ENCODE measurements at places on chromosomes 3 and 15.

GRCh38 chr3:126104742-126105605 lies 21.1 kb upstream of the SLC41A3 start:
- DNase-seq, result no peak

GRCh38 chr3:102063572-102063971 lies 214.3 kb downstream of the NFKBIZ start:
- no peak for DNase-seq

DNA sequence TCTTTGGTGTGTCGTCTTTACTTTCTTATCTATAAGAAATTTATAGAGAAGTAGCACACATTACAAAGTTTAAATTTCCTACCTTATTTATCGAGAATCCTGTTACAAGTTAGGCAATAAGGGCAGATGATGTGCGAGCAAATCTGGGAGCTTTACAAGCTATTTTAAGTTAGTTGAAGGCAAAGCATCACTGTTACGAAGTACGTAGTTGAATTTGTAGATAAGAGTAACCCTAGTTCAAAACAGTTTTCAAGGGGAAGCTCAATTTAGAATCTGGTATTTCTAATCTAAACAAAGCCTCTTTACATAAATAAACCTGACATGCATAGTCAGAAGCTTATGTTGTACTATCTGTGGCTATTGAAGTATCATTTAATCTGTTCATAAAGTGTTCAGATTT lies 8.4 kb downstream of the KBTBD8 start:
- DNase-seq, result no peak

DNA sequence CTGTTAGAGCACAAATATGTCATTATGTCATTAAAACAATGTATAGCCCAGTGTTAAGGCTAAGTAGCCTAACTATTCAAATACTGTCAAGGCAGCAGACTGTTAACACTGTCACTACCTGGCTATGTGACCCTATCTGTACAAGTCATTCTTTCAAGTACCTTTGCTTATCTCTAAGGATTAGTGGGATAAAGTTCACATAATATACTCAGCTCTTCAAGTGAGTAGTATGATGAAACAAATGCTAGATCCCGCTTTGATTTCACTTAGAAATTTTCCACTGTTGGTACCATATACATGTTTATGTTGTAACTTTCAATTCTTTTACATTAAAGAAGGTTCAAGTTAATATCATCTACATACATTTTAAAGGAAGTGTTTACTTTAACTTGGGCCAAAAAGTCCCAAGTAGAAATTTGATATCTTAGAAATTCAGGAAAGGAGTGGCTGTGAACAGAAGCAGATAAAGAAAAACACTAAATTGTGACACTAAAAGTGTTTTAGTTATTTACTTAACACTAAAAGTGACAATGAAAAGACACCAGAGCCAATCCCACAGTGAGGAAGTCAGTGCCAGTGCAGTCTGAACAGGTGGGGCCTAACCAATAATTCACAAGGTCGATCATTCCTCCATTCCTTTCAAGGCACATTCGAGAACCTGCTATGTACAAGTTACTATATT lies 4.8 kb upstream of the RFX7 start:
- DNase-seq, result no peak

- no peak for DNase-seq
Observed at GRCh38 chr15:70283511-70283910, 185.8 kb upstream of the TLE3 start.

DNA sequence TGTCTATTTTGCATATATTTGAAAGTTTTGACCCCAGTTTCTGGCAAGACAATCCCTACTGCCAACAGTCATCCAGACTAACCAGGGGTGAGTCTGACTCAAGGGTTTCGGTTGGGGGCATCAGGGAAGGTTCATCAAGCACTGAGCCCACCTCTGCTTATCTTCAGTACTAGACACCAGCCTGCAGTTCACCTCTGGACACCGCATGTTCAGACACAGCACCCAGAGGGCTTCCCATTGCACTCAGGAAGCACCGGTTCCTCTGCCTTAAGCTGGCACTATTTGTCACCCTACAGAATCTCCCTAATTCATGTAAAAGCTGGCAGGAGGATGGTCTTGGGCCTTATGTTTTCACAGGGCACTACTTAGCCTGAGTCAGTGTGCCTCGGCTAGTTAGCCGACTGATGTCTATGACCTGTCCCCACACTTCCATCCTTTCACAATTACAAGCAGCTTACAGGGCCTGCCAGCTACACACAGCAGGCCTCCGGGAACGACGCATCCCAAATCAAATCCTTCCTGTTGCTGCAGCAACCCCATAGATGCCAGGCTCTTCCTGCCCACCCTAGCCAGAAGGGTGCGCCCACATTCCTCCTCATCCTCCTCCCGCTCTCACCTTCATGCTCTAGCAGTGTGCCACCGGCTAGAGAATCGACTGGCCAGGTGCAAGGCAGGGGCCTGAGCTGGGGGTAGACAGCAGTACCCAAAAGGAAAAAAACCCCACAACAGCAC lies 52.5 kb downstream of the SH3BP5 start:
- no peak for DNase-seq

GRCh38 chr3:37635251-37635650 lies 226.4 kb upstream of the CTDSPL start:
- no peak for DNase-seq

GRCh38 chr3:89955156-89955555 lies 847.7 kb downstream of the EPHA3 start:
- DNase-seq, result no peak

DNA sequence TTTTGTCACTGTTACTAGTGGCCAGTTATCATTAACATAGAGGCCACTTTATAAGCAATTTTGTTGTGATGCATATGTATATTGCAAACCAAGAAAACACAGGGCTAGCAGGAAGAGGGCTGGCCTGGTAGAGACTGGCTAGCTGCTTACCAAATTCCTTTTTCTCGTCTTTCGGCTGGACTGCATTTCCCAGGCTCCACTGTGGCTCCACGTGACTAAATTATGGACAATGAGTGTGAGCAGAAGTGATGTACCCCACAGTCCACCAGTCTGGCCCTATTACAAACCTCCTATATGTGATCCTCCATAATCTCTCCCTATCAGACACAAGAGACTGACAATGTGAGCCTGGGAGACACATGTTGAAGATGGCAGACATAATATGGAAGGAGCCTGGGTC lies 257.0 kb downstream of the MFSD1 start:
- no peak for DNase-seq

- no peak for DNase-seq
Observed at GRCh38 chr15:67968564-67968963, 85.6 kb upstream of the PIAS1 start.

GRCh38 chr3:15241341-15241740 lies 35.3 kb downstream of the CAPN7 start:
- no peak for DNase-seq

GRCh38 chr3:11601446-11602238 lies 42.1 kb downstream of the VGLL4 start:
- peak; percentile 23 for DNase-seq

- no peak for DNase-seq
Observed at GRCh38 chr3:149688122-149688757, 30.4 kb upstream of the WWTR1 start.

DNA sequence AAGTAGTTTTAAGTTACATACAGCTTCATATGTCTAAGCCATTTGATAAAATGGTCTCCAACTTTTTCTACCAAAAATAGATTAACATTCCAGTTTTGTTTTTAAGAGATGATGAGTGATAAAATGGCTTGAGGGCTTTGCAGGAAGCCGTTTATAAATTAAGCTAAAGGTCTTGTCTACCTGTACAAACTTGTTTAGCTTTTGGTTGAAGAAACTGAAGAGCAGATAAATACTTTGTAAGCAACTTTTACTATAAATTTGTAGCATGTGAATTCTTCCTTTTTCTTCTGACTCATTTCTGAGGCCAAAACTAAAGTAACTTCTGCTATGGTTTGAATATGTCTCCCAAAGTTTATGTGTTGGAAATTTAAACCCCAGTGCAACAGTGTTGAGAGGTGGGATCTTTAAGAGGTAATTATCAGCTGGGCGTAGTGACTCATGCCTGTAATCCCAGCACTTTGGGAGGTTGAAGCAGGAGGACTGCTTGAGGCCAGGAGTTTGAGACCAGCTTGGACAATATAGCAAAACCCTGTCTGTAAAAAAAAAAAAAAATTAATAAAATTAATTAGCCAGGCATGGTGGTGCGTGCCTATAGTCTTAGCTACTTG lies 8.2 kb upstream of the NEDD4 start:
- no peak for DNase-seq

- DNase-seq, result no peak
Observed at GRCh38 chr3:39346785-39347585, 17.5 kb downstream of the CCR8 start.

DNA sequence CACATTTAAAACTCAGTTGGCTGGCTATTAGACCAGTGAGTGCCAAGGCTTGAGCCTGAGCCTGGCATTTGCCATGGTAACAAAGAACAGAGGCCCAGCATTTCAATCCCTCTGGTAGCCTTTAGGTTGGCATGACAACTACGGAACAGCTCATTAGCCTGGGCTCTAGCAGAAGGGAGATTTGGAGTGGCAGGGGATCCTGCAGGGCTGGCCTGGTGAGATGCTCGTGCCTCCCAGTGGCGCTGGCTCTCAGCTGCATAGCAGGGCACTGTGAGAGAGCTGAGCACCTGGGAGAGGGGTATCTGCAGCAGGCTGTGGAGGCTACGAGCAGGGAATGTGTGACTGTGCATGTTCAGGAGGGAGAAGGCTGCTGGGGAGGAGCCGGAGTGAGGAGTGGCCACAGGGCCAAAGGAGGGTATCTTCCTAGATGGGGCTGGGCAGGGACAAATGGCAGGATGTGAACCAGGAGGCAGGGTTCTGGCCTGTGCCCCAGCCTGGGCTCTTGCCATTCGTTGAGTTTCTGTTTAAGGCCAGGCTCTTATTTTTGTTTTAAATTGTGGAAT lies 5.6 kb upstream of the ABTB1 start:
- DNase-seq, result no peak

DNA sequence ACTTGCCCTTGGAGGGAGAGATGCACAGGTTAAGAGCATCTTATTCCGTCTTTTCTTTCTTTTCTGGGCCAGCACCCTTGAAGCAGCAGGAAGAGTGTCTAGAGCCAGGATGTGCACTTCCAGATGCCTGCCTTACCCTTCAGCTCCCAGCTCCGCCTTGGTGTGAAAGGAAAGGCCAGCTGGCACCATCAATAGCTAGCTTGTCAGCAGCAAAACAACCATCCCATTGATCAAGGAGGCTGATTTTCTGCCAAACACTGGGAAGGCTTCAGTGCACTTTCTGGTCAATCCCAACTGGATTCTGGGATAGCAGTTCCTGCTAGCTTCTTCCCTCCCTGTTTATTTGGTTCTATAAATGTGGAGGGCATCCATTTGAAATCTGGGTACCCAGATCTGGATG lies 110.9 kb upstream of the GALNT15 start:
- no peak for DNase-seq

GRCh38 chr3:68485051-68485450 lies 447.3 kb downstream of the TAFA4 start:
- DNase-seq, result no peak

GRCh38 chr3:65265511-65265910 lies 577.7 kb upstream of the ADAMTS9 start:
- DNase-seq, result no peak

GRCh38 chr15:41848631-41849030 lies 10.0 kb downstream of the PLA2G4B start:
- peak; percentile 56 for DNase-seq

DNA sequence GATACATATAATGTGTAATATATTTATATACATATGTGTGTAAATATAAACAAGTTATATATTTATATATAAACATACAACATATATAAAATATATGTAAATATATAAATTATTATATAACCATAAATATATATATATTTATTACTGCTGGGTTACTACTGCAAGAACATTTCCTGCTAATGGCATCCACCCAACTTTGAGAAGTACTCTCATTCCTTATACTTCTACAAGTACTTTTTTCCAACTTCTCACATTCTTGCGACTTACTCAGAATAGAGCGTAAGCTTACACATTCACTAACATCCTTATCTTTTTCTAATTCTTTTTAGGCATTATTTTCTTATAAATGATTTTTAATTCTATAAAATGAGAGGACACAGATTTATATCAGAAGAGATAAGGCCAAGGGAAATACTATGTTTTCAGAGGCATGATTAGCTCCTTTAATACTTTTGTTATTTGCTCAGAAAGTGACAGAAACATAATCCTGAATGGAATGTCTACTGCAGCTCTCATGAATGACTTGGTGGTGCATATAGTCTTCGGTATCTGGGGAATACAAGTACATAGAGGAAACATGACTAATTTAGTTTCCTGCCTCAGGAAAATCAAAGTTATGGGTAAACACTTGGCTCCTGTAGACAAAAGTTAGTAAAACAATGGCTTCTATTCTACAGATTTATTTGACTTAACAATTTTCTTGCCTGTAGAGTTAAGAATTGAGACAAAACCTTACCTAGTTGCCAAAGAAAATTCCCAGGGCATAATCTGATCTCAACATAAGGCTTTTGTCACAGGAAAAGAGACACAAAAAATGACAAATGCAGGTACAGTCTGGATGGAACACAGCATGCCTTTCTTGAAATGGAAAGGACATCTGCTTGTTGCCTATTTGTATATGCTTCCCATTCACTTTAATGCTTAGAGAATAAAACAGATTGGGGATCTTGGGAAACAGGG lies 453.9 kb downstream of the SQOR start:
- DNase-seq, result no peak

- DNase-seq, result no peak
Observed at GRCh38 chr3:35492841-35493240, 146.5 kb upstream of the ARPP21 start.

DNA sequence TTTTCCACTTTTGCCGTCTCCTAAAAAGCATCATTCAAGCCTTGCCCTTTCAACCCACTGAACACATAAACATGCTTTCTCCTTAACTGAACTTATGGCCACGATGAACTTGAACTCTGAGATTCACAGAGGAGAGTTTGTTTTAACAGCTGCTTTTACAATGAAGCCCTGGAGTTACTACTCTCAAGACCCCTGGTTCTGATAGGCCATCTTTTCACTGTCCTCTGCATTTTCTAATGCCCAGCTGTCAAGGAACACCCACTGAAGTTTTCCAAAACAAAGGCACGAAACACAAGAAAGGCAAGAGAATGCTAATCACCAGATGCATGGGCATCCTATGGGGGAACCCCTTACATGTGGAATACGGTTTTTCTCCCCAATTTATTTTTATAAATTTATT lies 100.8 kb downstream of the ADAMTS9 start:
- no peak for DNase-seq

GRCh38 chr15:67931861-67932260 lies 92.0 kb upstream of the RNU6-1 start:
- no peak for DNase-seq

All from T-helper 2 cell treated with Interferon-gamma antibody and Interleukin-4, amounts not matched to agents 5 μg/mL and 100 μg/mL, for 36 hours (primary cell).